ENCODE measurements at places on chromosomes 13 and 19. TPM values are rescaled to one million over a fixed set of nuclear protein-coding genes. Genes with fewer than 3 reads are reported as not detected.

The UBE2S gene
- 13.6 TPM for total RNA-seq

The NLRP13 gene
- total RNA-seq, result not detected

The LRRC63 gene
- total RNA-seq, result 0.41 TPM

The OR7C2 gene
- not detected for total RNA-seq

The CADM4 gene
- total RNA-seq, result 16.6 TPM

The IRGC gene
- total RNA-seq, result not detected

The EIF3K gene
- total RNA-seq, result 229 TPM

The COL4A2 gene
- total RNA-seq, result 852 TPM

The NAPSA gene
- total RNA-seq, result not detected

The NCAN gene
- total RNA-seq, result not detected

The PSG1 gene
- total RNA-seq, result not detected

The HNRNPM gene
- total RNA-seq, result 124 TPM

DNA sequence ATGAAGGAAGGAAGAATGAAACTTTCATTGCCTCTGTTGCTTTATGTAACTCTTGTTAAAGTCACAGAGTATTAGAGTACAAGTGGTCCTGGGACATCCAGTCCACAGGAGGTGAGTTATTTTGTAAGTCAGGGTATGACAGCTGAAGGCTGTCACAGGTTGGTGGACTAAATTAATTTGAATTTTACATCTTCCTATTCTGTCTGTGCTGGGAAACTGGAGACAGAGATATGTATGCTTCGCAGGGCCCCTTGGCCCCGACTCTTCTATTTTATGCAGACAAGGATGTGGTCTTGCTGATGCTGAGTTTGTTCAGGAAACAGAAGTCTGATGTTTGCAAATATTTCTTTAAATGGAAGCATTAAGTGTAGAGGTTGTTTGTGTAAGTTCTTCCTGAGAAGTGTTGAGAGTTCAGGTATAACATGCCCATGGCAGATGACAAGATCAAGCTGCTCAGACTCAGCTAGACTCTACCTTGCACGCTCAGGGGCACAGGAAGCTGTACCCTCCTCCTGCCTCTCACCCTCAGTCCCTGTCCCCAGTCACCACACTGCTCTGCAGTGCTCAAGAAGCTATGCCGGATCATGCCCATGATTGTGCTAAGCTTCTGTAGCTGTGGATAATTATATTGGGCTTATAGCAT lies 23.4 kb downstream of the RASL11A start:
- H3K27ac ChIP-seq, result no peak overlapping the region
- H3K4me1 ChIP-seq, result no peaks in the 10 kb centered on the region
- no peaks in the 10 kb centered on the region for H3K27me3 ChIP-seq

- H3K4me3 ChIP-seq, result no peak overlapping the region
- no peaks in the 10 kb centered on the region for H3K27me3 ChIP-seq
- DNase-seq, result no peak
These were observed 46.4 kb downstream of the AP1M1 start for GRCh38 chr19:16244091-16244490.

GRCh38 chr13:113552079-113552478 lies 32.5 kb upstream of the TFDP1 start:
- H3K27ac ChIP-seq, result no peak overlapping the region
- no peaks in the 10 kb centered on the region for H3K4me1 ChIP-seq
- no peaks in the 10 kb centered on the region for H3K36me3 ChIP-seq

- H3K27me3 ChIP-seq, result no peaks in the 10 kb centered on the region
- H3K36me3 ChIP-seq, result no peaks in the 10 kb centered on the region
- DNase-seq, result no peak
- H3K4me1 ChIP-seq, result peaks cover 24% of the 10 kb centered on the region
- H3K4me3 ChIP-seq, result no peak overlapping the region
These were observed 9.5 kb upstream of the CSNK1G2 start for GRCh38 chr19:1931445-1931844.

GRCh38 chr19:43777163-43777695 lies 3.5 kb downstream of the KCNN4 start:
- no peaks in the 10 kb centered on the region for H3K4me1 ChIP-seq
- no peak for DNase-seq
- H3K4me3 ChIP-seq, result no peak overlapping the region
- H3K27ac ChIP-seq, result no peak overlapping the region

- peaks cover 18% of the 10 kb centered on the region for H3K36me3 ChIP-seq
- H3K27ac ChIP-seq, result no peak overlapping the region
- no peak overlapping the region for H3K4me3 ChIP-seq
- H3K27me3 ChIP-seq, result no peaks in the 10 kb centered on the region
These were observed 43.9 kb downstream of the CERS4 start for GRCh38 chr19:8252922-8253589.

- H3K36me3 ChIP-seq, result peaks cover 43% of the 10 kb centered on the region
- H3K27me3 ChIP-seq, result no peaks in the 10 kb centered on the region
- peak; percentile 94 for DNase-seq
- no peak overlapping the region for H3K4me3 ChIP-seq
These were observed 7.3 kb downstream of the MRPL4 start for GRCh38 chr19:10259162-10259905.

DNA sequence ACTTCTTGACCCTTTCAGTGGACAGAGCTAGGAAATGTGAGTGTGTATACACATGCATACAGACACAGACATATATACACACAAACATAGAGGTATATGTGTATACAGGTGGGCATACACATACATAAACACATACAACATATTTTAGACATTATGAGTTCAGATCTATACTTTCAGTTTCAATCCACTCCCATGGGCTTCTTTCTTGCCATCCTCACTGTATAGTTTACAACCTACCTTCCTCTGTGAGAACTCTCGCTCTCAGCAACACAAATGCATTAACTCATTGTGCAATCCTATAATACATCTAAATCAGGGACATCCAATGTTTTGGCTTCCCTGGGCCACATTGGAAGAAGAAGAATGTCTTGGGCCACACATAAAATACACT lies 21.2 kb upstream of the SCEL start:
- no peaks in the 10 kb centered on the region for H3K36me3 ChIP-seq
- no peak overlapping the region for H3K4me3 ChIP-seq
- no peak overlapping the region for H3K27ac ChIP-seq
- H3K27me3 ChIP-seq, result no peaks in the 10 kb centered on the region
- no peaks in the 10 kb centered on the region for H3K4me1 ChIP-seq

- no peaks in the 10 kb centered on the region for H3K27me3 ChIP-seq
- H3K36me3 ChIP-seq, result no peaks in the 10 kb centered on the region
- H3K4me3 ChIP-seq, result no peak overlapping the region
- no peak for DNase-seq
- H3K4me1 ChIP-seq, result peaks cover 45% of the 10 kb centered on the region
These were observed 2.9 kb downstream of the KEAP1 start for GRCh38 chr19:10500247-10500592.

- no peak for DNase-seq
- H3K36me3 ChIP-seq, result no peaks in the 10 kb centered on the region
- peak overlapping the region; percentile 13 for H3K27ac ChIP-seq
- peaks cover 7% of the 10 kb centered on the region for H3K4me1 ChIP-seq
- no peak overlapping the region for H3K4me3 ChIP-seq
- H3K27me3 ChIP-seq, result no peaks in the 10 kb centered on the region
These were observed 21.8 kb downstream of the ZNF77 start for GRCh38 chr19:2922987-2923386.

- H3K4me3 ChIP-seq, result no peak overlapping the region
- H3K4me1 ChIP-seq, result no peaks in the 10 kb centered on the region
- H3K36me3 ChIP-seq, result no peaks in the 10 kb centered on the region
- no peak for DNase-seq
- H3K27ac ChIP-seq, result no peak overlapping the region
These were observed 385.5 kb downstream of the NDFIP2 start for GRCh38 chr13:79866436-79866835.

- H3K4me1 ChIP-seq, result no peaks in the 10 kb centered on the region
- H3K4me3 ChIP-seq, result no peak overlapping the region
- H3K36me3 ChIP-seq, result no peaks in the 10 kb centered on the region
These were observed 793.4 kb downstream of the LIG4 start for GRCh38 chr13:107421951-107422350.

DNA sequence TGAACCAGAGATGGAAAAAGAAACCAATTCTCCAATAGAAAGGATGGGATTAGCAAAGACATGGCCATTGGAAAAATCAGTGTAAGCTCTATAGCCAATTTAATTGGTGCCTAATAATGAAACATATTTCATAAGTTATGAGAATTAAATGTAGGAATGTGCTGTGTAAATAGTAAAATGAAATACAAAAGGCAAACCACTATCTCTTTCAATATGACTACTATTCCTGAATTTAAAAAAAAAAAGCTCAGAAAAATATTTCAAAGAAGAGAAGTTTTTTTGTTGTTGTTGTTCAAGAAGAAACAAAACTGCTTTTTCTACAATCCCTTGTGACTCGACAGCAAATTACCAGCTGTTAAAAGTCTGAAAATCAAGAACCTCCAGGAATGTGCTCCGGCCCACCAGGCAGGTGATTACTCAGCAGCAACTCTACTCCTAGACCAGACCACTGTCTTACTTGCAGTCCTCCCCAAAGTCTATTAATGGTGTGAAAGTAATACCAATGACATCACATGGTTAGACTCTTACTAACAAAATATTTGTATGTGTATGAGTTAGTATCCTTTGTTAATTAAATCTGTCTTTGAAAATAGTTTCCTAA lies 362.4 kb downstream of the KCTD12 start:
- H3K4me3 ChIP-seq, result no peak overlapping the region
- H3K4me1 ChIP-seq, result no peaks in the 10 kb centered on the region
- no peaks in the 10 kb centered on the region for H3K36me3 ChIP-seq
- no peak for DNase-seq

DNA sequence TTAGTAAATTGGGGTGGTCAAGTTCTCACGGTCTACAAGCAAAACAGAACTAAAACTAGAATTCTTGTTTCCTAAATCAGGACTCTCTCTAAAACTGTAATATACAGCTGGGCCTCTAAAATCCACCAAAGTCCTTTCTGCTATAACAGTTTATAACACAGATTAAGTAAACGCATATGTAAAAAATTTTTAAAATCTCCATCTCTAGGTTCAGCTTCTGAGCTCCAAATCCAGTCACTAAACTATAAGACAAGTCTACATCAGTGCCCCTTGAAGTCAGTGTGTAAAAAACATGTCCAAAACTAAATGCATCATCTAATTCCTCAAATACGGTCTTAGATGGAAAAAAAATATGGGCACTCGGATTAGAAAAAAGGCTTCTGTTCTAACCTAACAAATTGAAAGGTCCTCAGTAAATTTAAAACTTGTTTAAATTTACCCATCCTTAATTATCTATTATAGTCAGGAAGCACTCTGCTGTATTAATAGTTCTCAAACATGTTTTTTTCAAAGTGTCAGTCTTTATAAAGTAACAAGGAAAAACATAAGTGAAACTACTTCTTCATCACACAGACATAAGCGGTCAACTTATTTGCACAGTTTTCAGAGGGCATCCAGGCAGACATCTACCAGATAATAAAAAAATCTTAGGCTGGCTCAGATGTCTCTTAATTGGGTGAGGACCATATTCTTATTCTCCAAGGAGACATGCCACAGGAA lies 33.6 kb downstream of the ELF1 start:
- H3K4me1 ChIP-seq, result peaks cover 61% of the 10 kb centered on the region
- no peaks in the 10 kb centered on the region for H3K36me3 ChIP-seq
- peak overlapping the region; percentile 56 for H3K27ac ChIP-seq

- H3K4me1 ChIP-seq, result peaks cover 24% of the 10 kb centered on the region
- no peak overlapping the region for H3K4me3 ChIP-seq
- H3K27me3 ChIP-seq, result no peaks in the 10 kb centered on the region
- DNase-seq, result no peak
These were observed 689 bp downstream of the SPACA6 start for GRCh38 chr19:51693819-51694218.

DNA sequence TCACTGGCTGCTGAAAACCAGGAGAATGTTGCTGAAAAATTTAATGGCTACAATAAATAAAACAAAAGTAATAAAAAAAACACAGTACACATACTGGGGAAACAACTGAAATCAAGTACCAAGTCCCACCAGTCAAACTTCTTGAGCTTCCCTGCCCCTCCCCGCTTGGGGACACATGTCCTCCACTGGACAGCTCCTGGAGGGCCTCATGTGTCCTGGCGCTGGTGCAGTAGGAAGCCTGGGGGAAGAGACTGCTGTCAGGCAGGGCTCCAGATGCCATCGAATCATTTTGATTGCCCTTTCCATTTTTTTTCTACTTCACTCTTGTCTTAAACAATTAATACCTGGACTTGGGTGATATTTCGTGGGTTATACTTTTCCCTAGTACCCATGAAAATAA lies 26.6 kb upstream of the SLC35E1 start:
- no peaks in the 10 kb centered on the region for H3K27me3 ChIP-seq
- no peak overlapping the region for H3K27ac ChIP-seq
- H3K4me1 ChIP-seq, result peaks cover 42% of the 10 kb centered on the region
- no peaks in the 10 kb centered on the region for H3K36me3 ChIP-seq

GRCh38 chr13:41520660-41521630 lies 63.6 kb downstream of the RGCC start:
- H3K27ac ChIP-seq, result no peak overlapping the region
- H3K27me3 ChIP-seq, result no peaks in the 10 kb centered on the region
- H3K4me1 ChIP-seq, result no peaks in the 10 kb centered on the region
- no peak for DNase-seq
- no peak overlapping the region for H3K4me3 ChIP-seq

DNA sequence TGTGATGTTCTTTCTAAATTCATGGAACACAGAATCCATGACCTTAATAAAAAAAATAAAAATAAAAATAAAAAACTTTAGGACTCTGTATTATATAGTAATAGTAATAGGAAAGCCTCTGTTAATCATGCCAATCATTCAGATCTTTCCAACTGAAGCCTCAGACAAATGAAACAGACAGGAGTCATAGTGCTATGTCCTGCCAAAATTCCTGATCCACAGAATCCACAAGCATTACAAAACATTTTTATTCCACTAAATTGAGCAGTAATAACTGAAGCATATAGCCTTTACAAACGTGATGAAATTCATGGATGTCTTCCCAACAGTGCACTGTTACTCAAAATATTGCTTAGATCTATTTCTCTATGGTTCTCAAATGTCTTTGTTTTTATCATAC lies 820.6 kb upstream of the PCDH9 start:
- DNase-seq, result no peak
- no peaks in the 10 kb centered on the region for H3K4me1 ChIP-seq
- no peak overlapping the region for H3K4me3 ChIP-seq

- no peak for DNase-seq
- H3K27ac ChIP-seq, result no peak overlapping the region
- no peaks in the 10 kb centered on the region for H3K36me3 ChIP-seq
- H3K4me1 ChIP-seq, result no peaks in the 10 kb centered on the region
- no peaks in the 10 kb centered on the region for H3K27me3 ChIP-seq
These were observed 873.7 kb downstream of the SLITRK5 start for GRCh38 chr13:88544836-88545235.

- no peaks in the 10 kb centered on the region for H3K4me1 ChIP-seq
- no peak overlapping the region for H3K4me3 ChIP-seq
These were observed 45.8 kb downstream of the GGACT start for GRCh38 chr13:100542826-100543156.

- H3K4me3 ChIP-seq, result no peak overlapping the region
- H3K36me3 ChIP-seq, result no peaks in the 10 kb centered on the region
- peaks cover 7% of the 10 kb centered on the region for H3K4me1 ChIP-seq
These were observed 249.6 kb upstream of the SPRY2 start for GRCh38 chr13:80590551-80590950.

GRCh38 chr19:18501832-18502231 lies 20.0 kb downstream of the ELL start:
- H3K4me3 ChIP-seq, result no peak overlapping the region
- H3K4me1 ChIP-seq, result peaks cover 20% of the 10 kb centered on the region
- no peaks in the 10 kb centered on the region for H3K27me3 ChIP-seq

- peak overlapping the region; percentile 56 for H3K27ac ChIP-seq
- H3K27me3 ChIP-seq, result no peaks in the 10 kb centered on the region
These were observed 7.3 kb downstream of the POLR2E start for GRCh38 chr19:1087813-1088415.
